ENCODE measurements at places on chromosomes 3 and 15.

DNA sequence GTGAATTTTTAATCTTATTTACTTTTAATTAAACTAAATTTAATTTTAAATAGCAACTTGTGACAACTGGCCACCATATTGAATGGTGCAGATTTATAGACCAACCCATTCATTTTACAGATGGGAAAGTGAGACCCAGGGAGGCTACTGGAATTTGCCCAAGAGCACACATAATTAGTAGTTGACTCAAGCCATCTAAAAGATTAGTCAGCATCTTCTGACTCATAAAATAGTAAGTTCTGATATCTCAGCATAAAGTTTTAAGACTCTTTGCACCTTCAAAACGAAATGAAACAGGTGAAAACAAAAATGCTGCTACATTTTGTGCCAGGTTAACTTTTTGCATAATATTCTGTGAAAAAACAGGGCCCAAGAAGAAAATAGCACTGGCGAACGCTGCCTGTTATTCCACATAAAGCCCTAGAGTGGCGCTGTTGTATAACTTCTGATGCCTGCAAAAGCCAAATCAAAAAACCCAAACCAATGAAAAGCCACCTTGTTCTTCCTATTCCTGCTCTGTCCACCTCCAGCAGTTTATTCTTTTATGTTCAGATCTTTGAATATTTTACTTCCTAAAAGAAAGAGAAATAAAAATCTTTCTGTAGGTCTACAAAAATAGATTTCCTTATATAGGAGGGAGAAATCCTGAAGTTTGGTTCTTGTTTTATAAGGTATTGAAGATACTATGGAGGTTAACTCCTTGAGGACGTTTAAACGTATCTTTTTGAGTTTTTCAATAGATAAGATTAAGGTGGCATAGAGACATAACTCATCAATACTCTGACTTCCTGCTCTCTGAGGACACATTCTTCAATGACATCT is 62.8 kb downstream of the OTOL1 start:
- H3K36me3 ChIP-seq: no peaks in the 10 kb centered on the region
- no peak overlapping the region for H3K4me3 ChIP-seq
- H3K27me3 ChIP-seq: no peaks in the 10 kb centered on the region
- no peak for DNase-seq

GRCh38 chr3:11306817-11307589 is 34.8 kb downstream of the ATG7 start:
- H3K4me1 ChIP-seq: peaks cover 7% of the 10 kb centered on the region
- H3K4me3 ChIP-seq: no peak overlapping the region
- DNase-seq: no peak
- no peak overlapping the region for H3K27ac ChIP-seq

DNA sequence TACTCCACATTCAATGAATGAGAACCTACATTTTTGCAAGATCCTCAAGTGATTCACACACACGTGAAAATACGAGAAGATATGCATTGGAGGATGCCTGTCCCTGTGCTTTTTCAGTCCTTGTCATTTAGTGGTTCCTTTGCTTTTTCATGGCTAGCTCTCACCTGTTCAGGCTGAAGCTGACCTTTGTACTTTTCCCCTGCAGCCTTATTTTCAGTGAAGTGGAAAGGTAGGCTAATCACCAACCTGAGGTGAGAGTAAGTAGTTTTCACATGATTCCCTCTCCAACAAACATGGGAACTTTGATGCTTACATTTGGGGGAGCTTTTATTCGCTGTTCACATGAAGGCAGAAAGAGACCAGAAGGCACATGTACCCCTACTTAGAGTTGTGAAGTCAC is 8.3 kb downstream of the ITPR1 start:
- H3K36me3 ChIP-seq: no peaks in the 10 kb centered on the region
- no peak for DNase-seq

- no peak overlapping the region for H3K4me3 ChIP-seq
- DNase-seq: no peak
- H3K27ac ChIP-seq: no peak overlapping the region
- no peaks in the 10 kb centered on the region for H3K36me3 ChIP-seq
- no peaks in the 10 kb centered on the region for H3K4me1 ChIP-seq
- no peaks in the 10 kb centered on the region for H3K27me3 ChIP-seq
Measured at GRCh38 chr3:55894605-55895004, 407.5 kb upstream of the WNT5A start.

GRCh38 chr3:157418104-157418503 is 18.5 kb upstream of the PTX3 start:
- DNase-seq: no peak
- H3K27ac ChIP-seq: no peak overlapping the region
- H3K4me1 ChIP-seq: no peaks in the 10 kb centered on the region
- no peak overlapping the region for H3K4me3 ChIP-seq

All from CD4-positive, alpha-beta memory T cell (primary cell).